ENCODE measurements at places on chromosomes 7 and 10. TPM values are rescaled to one million over a fixed set of nuclear protein-coding genes. Genes with fewer than 3 reads are reported as not detected.
A peak's percentile ranks its signal among the peaks of the same experiment; 100 is the strongest.

The PNLIPRP2 gene
- total RNA-seq = not detected

The ACHE gene
- total RNA-seq = 4.0 TPM

DNA sequence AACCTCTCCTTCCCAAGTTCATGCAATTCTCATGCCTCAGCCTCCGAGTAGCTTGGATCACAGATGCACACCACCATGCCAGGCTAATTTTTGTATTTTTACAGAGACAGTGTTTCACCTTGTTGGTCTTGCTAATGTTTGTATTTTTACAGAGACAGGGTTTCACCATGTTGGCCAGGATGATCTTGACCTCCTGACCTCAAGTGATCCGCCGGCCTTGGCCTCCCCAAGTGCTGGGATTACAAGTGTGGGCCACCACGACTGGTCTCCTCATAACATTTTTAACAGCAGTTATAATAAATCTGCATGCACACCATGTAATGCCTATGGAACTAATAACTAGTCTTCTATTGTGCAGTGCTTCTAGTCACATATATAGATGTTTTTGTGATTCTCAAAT, 123.8 kb upstream of the VKORC1L1 start:
- no peak for DNase-seq

DNA sequence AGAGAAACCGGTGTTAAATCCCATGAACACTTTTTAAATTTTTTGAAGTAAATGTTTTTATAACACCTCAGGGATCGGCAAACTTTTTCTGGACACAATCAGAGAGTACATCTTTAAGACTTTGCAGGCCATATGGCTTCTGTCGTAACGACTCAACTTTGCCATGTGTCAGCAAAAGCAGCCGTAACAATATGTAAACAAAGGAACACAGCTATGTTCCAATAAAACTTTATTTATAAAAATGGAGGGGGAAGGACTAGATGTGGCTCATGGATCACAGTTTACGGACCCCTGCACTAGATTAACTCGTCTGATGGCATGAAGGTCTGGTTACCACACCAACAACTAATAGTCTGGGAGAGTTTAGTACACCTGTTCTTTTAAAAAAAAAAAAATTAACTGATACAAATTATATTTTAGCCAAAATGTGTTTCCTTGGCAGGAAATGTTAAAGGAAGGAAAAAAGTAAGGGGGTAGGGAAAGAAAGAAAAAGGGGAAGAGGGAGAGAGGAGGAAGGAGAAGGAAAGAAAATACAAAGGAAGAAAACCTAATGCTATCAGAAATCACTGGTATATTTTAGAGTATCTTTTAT, 50.2 kb downstream of the ABI1 start:
- DNase-seq = no peak

DNA sequence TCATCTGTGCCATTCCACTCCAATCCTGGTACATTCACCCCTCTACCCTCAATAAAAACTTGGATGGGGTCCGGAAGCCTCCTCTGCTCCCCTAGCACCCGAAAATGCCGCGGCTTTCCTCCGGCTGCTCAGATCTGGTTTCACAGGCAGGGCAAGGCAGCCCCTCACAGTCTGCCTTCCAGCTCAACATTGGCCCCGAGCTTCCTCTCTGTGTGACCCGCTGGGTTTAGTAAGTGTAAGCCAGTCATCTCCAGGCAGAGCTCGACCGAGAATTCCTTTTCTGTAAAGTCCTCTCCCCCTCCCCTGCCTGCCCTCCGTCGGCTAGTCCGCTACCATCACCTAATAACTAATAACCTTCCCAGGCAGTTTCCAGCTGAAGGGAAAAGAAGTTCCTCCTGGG, 3.4 kb downstream of the INHBA start:
- DNase-seq = no peak

- no peak for DNase-seq
Measured at GRCh38 chr7:99784007-99784406, at the start of gene CYP3A4. Gene CYP3A4, minus strand, starts transcription at chr7:99784184. Its CDS starts 103 bp downstream, at chr7:99784081.

DNA sequence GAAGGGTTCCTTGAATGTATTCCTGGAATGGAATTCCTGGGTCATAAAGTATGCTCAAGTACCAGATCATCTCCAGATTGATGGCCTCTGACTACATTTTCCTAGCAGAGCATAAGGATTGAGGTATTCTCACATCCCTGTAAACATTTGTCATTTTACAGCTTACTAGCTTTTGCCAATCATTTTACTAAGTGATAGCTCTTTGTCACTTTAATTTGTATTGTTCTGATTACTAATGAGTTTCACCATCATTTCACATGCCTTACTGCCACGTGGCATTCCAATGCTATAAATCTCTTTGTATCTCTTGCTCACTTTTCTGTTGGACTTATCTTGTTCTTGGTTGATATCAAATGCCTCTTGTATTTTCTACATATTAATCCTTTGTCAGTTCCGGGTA, 68.6 kb upstream of the CACNB2 start:
- DNase-seq = no peak

- DNase-seq = no peak
Measured at GRCh38 chr7:53110425-53110824, 75.0 kb downstream of the POM121L12 start.

GRCh38 chr7:140745266-140746058, 49.0 kb downstream of the NDUFB2 start:
- no peak for DNase-seq

DNA sequence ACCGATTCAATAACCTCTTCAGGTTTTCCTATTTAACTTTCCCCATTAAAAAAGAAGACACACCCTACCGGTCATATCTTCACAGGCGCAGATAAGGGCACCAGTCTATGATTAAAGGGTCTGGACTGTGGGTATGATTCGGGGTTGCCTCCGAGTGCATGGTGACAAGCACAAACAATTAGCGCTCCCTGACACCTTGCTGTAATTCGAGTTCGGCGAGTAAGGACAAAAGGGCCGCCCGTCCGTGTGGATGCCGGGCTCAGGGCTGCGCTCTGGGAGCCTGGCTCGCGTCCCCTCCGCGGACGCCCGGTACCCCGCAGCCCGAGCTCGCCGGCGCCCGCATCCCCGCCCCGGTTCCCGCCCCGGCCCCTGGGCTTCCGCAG, 111.9 kb upstream of the RHEB start:
- DNase-seq = peak; percentile 46

Data from ureter (tissue), 1 donor.